Esophagus squamous epithelium (tissue), 5 donors: ENCODE measurements at places on chromosomes 12 and 14. TPM values are rescaled to one million over a fixed set of nuclear protein-coding genes. Genes with fewer than 3 reads are reported as not detected.

PLEK2 gene
- total RNA-seq = 7.6 TPM

GOLGA5 gene
- total RNA-seq = 23.2 TPM

GPR84 gene
- total RNA-seq = 0.38 TPM

- H3K36me3 ChIP-seq = no peaks in the 10 kb centered on the region
- no peak for DNase-seq
- no peaks in the 10 kb centered on the region for H3K27me3 ChIP-seq
- no peak overlapping the region for H3K27ac ChIP-seq
- no peak overlapping the region for H3K4me3 ChIP-seq
These were observed 11.3 kb downstream of the ERO1A start for GRCh38 chr14:52683985-52684520.

GRCh38 chr12:77645966-77646598 lies 184.6 kb upstream of the NAV3 start:
- H3K27me3 ChIP-seq = no peaks in the 10 kb centered on the region
- H3K4me1 ChIP-seq = no peaks in the 10 kb centered on the region
- no peak overlapping the region for H3K4me3 ChIP-seq
- no peaks in the 10 kb centered on the region for H3K36me3 ChIP-seq
- H3K27ac ChIP-seq = no peak overlapping the region

DNA sequence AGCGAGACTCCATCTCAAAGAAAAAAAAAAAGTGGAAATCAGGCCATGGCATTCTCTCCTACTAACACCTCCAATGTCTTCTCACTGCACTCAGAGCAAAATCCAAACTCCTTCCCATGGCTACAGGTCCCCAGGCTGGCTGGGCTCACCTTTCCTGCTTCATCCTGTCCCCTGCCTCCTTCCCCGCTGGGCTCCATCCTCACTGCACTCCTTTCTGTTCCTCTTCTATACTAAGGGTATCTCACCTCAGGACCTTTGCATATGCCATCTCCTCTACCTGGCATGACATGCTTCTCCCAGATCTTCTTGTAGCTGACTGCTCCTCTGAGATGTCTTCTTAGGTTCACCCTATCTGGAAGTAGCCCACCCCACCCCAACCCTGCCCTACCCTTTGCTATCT lies 111.1 kb downstream of the DPF3 start:
- no peak overlapping the region for H3K4me3 ChIP-seq
- no peaks in the 10 kb centered on the region for H3K27me3 ChIP-seq
- H3K27ac ChIP-seq = no peak overlapping the region
- H3K36me3 ChIP-seq = no peaks in the 10 kb centered on the region

DNA sequence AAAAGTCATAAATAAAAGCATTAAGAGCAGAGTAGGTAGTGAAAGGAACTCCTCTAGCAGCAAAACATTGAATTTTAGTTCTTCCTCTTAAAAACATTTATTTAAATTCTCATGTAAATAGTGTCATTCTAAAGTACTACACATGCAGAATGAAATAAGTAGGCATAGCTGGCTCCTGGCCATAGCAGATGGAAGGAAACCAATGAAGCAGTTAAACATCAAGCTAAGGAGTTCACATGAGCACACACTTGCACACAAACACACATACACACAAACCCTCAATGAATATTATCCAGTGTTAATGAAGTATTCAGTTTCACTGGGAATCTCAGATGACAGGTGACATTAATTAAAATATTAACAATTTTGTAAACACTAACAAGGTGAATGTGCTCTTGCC lies 69.3 kb downstream of the SLC35F4 start:
- no peak overlapping the region for H3K4me3 ChIP-seq
- H3K4me1 ChIP-seq = no peaks in the 10 kb centered on the region
- H3K27me3 ChIP-seq = no peaks in the 10 kb centered on the region
- H3K27ac ChIP-seq = no peak overlapping the region
- H3K36me3 ChIP-seq = no peaks in the 10 kb centered on the region

DNA sequence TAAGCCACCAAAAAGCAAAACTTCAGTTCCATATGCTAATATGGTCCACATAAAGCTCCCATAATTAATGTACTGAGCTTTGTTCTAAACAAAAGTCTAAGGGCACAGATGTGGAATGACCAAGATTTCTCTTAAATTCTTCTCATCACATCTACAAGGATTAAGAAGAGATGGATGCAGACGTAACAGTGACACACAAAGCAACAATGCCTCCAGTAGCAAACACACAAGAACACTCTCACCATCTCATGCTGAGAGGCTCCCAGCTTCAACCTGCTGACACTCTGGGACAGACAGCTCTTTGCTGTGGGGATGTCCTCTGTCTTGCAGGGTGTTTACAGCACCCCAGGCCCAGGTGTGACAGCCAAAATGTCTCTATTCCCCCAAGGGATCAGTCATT lies 48.2 kb downstream of the SETD3 start:
- H3K27ac ChIP-seq = no peak overlapping the region
- H3K4me1 ChIP-seq = peaks cover 10% of the 10 kb centered on the region
- H3K4me3 ChIP-seq = no peak overlapping the region
- H3K36me3 ChIP-seq = no peaks in the 10 kb centered on the region
- no peak for DNase-seq

GRCh38 chr12:57547288-57548012 lies 458 bp upstream of the DCTN2 start:
- no peaks in the 10 kb centered on the region for H3K27me3 ChIP-seq
- H3K27ac ChIP-seq = peak overlapping the region; percentile 99
- peaks cover 16% of the 10 kb centered on the region for H3K4me1 ChIP-seq
- no peak for DNase-seq
- H3K36me3 ChIP-seq = no peaks in the 10 kb centered on the region

GRCh38 chr12:56601503-56601902 lies 28.6 kb downstream of the BAZ2A start:
- DNase-seq = no peak
- H3K36me3 ChIP-seq = peaks cover 100% of the 10 kb centered on the region
- no peak overlapping the region for H3K4me3 ChIP-seq
- H3K27me3 ChIP-seq = no peaks in the 10 kb centered on the region

DNA sequence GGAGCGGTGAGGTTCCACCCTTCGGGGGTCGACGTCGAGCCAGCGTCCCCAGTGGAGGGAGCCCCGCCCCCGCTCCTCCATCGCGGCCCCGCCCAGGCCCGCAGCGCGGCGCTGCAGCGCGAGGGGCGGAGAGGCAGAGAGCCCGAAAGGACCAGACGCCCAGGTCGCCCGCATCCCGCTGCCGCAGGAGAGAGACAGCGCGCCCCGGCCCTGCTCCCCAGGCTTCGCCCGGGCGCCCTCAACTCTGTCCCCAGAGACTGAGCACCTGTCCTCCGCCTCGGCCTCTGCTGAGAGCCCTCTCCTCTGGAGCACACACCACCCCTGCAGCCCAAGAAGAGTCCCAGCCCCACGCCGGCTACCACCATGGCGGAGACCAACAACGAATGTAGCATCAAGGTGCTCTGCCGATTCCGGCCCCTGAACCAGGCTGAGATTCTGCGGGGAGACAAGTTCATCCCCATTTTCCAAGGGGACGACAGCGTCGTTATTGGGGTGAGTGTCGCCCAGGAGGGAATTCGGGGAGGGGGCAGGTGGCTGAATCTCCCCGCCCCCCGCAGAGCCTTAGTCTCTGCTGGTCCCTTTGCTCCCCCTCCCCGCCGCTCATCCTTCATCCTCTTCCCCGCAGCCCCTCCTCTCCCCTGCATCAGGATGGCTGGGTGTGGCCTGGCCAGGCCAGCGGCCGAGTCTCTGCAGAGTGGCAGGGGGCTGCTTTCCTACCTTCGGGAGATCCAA lies at the start of gene KIF5A:
KIF5A (plus strand) TSS at position 136 of the 732 bp plus-strand sequence; CDS start at position 364, 228 bp downstream.
- H3K4me1 ChIP-seq = peaks cover 13% of the 10 kb centered on the region
- H3K4me3 ChIP-seq = peak within 1 kb of the TSS; percentile 50
- H3K27me3 ChIP-seq = no peaks in the 10 kb centered on the region
- no peak for DNase-seq
- H3K27ac ChIP-seq = no peak within 1 kb of the TSS
- no peaks in the 10 kb centered on the region for H3K36me3 ChIP-seq

GRCh38 chr12:40768125-40768864 lies 76.1 kb downstream of the CNTN1 start:
- no peaks in the 10 kb centered on the region for H3K4me1 ChIP-seq
- no peak for DNase-seq
- no peaks in the 10 kb centered on the region for H3K27me3 ChIP-seq
